T1000 (cell line): ENCODE measurements at places on chromosomes 3 and 15.

DNA sequence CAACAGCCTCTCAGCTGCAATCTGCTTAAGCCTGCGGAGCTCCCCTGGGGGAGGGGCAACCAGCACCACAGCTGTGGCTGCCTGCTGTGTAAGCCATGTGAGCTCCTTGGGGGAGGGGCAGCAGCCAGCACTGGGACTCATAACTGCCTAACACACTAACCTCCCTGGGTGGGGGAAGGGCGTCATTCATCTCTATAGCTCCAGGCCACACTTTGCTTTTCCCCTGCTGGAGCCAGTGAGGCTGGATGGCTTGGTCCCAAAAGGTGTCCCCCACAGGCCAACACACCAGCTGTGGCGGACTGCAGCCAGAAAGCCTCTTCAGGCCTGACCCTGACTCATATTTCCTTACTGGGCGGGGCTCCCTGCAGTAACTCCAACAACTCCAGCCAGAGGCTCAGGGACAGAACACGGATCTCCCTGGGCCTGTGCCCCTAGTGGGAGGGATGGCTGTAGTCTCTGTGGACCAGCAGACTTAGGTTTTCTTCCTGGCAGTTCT is 129.8 kb downstream of the PPM1L start:
- peak; percentile 66 for DNase-seq

GRCh38 chr15:41276831-41277230 is 45.8 kb downstream of the CHP1 start:
- DNase-seq: no peak

GRCh38 chr3:124926426-124927101 is 8.0 kb downstream of the MUC13 start:
- DNase-seq: no peak

- no peak for DNase-seq
Measured at GRCh38 chr15:64930019-64930652, 18.4 kb downstream of the ANKDD1A start.

DNA sequence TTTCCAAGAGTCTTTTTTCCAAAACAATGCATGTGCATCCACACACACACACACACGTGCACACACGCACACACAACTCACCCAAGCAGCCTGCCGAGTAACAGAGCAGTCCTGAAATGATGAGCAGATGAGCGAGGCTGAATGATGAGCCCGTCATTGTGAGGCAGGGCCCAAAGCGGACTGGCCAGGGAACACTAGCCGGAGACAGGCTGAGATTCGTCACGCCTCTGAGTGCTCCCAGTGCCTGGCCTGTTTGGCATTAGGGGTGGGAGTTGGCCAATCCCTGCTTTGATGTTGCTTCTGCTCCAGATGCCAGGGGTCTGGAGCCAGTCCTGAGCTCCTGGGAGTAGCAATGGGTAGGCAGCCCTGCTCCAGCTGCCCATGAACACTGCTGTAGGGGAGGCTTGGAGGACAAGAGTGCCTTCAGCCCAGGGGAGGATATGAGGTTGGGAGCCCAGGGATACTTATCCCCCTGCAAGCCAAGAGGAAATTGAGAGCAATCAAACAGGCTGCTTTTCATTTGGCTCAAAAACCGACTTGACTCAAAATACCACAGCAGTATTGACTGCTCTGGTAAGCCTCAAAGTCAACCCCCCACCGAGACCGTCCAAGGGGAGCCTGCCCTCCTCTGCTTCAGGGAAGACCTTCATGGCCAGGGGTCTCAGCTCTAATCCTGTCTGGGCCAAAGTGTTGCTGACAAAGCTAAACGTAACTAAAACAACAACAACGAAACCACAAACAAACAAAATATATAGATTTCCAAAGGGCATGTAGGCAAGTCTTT is 22.9 kb downstream of the COLQ start:
- no peak for DNase-seq

- DNase-seq: no peak
Measured at GRCh38 chr3:171936191-171936841, 93.2 kb downstream of the TMEM212 start.

DNA sequence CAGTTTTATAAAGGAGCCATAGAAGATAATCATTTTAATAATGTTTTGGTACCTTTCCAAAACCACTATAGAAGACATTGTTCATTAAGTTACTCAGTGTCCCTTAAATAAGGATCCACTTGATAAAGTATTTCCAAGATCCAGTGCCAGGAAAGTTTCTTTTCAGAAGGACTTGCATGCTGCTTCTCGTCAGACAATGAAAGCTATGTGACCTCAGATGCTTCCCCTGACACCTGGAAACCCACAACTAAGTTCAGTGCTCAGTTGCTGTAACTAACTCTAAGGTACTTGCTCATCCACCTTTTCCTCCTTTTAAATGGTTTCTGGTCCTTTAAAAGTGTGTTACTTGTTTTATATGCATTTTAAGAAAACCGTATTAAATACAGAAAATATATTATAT is 7.3 kb downstream of the SSR3 start:
- no peak for DNase-seq

GRCh38 chr15:33395846-33396245 is 85.1 kb downstream of the RYR3 start:
- DNase-seq: no peak
